ENCODE measurements at places on chromosomes 5 and 9. TPM values are rescaled to one million over a fixed set of nuclear protein-coding genes. Genes with fewer than 3 reads are reported as not detected.
A peak's percentile ranks its signal among the peaks of the same experiment; 100 is the strongest.

NR2F1-AS1 gene
- 16.1 TPM for total RNA-seq

MYOT gene
- total RNA-seq: not detected

ZNF169 gene
- total RNA-seq: 2.2 TPM

FYB1 gene
- total RNA-seq: not detected

TNFSF8 gene
- not detected for total RNA-seq

FOXD4L6 gene
- under 0.01 TPM for total RNA-seq

GLRA1 gene
- not detected for total RNA-seq

CKMT2 gene
- total RNA-seq: 0.20 TPM

GRIA1 gene
- total RNA-seq: not detected

GZMA gene
- not detected for total RNA-seq

CDC25C gene
- 0.79 TPM for total RNA-seq

SH3PXD2B gene
- 13.5 TPM for total RNA-seq

DNA sequence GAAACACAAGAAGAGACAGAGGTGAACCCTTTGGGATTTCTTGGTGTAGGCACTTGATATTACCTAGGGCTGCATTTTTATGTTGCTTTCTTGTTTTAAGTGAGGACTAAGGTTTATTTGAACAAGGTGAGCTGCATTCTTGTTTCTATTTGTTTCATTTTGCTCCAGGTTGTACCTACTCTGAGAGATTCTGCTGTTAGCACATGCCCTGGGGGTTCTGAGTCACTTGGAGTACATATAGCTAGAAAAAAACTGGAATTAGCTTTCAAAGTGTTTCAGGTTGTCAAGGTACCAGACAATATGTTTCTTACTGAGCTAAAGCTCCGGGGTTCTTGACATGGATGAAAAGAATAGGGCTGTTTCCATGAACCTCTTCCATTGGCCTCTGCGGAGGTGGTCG, 299.4 kb downstream of the ICE1 start:
- no peak for DNase-seq

DNA sequence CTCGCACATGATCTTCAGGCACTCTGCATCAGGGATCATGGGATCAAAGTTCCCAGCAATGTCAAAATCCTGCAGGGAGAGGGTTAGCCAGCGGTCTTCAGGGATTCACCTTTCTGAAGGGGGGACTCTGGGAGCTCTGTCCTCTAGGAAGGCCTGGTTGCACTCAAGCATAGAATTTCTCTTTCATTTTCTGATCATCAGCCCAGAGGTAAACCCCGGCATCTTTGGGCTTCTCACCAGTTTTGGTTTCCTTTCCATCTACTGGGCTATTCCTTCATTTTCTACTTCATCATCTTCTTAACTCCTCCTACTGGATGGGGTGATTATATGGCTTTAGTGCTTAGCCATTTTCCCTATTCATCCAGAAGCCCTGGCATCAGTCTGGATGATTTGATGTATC, 4.6 kb upstream of the DND1 start:
- DNase-seq: no peak

DNA sequence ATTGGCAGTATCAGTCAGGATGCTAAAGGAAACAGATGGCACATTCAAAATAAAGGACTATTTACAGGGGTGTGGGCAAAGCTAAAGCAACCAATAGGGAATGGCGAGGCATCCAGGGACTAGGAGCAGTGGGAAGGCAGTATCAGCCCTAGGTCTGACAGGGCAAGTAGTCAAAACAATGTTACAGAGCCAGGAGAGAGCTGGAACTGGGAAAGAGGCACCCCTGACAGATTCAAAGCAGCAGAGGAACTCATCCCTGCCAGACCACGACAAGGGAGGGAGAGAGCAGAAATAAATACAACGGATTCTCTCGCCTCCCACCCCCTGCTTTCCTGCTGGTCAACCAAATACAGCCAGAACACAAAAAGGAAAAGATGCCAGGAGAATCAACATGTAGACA, 371.5 kb downstream of the NR2F1-AS1 start:
- DNase-seq: peak; percentile 69

GRCh38 chr5:164184158-164184557, 678.7 kb downstream of the MAT2B start:
- DNase-seq: no peak

DNA sequence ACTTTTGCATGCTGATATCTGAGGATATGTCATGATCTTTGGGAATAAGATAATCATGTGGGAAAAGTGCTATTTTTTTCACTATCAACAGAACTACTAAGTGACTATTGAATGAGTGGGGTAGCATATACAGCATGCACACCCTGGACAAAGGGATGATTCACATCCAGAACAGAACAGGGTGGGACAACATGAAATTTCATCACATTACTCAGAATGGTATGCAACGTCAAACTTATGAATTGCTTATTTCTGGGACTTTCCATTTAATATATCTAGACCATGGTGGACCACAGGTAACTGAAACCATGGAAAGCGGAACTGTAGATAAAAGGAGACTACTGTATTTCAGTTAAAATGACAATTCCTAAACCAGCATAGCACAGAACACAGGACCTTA, 370.0 kb downstream of the HINT1 start:
- DNase-seq: no peak

GRCh38 chr5:10538789-10539686, 24.8 kb upstream of the ANKRD33B start:
- peak; percentile 38 for DNase-seq

DNA sequence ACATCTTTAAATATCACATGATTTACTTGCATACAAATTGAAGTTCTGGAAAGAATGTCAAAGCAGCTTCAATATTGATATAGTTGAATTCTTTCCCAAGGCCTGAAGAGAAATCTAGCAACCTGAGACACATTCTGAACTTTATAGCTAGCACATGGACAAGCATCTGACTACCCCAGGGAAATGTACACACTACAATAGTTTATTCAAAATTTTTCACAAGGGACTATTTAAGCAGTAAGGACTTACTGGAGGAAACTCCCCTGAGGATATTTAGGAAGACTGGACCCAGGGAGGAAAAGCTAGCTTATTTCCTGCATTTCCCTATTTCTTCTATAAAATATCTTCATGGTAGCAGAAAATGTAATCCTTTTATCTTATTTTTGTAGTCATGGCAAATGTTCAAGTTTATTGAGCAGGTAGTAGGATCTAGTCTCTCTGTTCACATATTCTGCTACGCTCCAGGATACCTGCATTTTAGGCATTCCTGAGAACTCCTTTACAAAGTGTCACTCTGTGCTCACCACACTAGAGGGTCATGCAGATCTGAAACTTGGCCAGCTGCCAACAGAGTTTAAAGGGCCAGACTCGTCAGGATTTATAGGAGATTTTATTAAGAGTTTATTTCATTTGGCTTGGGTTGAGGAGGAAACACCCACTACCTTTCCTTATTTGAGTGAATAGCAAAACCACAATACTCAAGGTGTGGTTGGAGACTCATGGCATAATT, 348.4 kb upstream of the FTMT start:
- DNase-seq: peak; percentile 61

DNA sequence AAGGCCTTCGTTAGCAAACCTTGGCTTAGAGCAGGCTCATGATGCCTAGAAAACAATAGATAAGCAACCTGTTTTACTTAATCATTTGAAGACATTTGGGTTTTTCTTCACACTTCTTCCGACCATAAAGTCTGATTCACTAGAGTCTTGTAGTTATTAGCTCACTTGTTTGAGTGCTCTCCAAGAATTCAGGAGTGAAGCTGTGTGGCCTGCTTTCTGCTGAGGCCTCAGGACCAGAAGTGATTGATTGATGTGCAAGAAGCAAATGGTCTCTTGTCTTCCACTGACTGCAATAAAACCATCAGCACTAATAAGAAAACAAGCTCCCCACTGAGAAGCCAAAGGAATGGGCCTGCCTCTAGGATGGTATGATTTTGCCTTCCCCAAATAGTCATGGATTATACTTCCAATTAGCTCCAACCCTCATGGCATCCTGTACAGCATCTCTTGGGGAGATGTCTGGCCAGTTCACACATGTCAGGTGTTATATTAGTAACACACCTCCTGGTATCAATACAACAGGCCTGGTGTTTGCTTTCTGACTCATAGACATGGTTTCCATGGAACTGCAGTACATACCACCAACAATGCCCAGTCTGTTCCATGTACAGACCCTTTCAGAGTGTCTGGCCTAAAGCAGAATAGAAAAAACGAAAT, 317.6 kb downstream of the CWC27 start:
- peak; percentile 20 for DNase-seq

- DNase-seq: no peak
Measured at GRCh38 chr5:112584781-112585180, 152.9 kb upstream of the APC start.

DNA sequence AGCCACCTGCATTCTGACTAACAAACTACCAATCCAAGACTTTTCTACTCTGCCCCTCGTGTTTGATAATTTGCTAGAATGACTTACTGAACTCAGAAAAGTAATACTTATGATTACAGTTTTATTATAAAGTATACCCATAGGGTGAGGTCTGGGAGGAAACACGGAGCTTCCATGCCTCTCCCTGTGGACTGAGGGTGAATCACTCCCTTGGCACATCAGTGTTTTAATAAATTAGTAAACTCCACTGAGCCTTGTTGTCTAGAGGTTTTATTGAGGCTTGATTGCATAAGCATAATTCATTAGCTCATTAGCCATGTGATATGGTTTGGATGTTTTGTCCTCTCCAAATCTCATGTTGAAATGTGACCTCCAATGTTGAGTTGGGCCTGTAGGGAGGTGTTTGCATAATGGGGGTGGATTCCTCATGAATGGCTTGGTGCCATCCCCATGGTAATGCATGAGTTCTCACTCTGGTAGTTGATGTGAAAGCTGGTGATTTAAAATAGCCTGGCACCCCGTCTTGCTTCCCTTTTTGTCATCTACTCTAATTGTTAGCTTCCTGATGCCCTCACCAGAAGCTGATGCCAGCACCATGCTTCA, 233.6 kb upstream of the TRPC7 start:
- DNase-seq: no peak

GRCh38 chr5:122341087-122341486, 29.1 kb downstream of the SNCAIP start:
- no peak for DNase-seq

DNA sequence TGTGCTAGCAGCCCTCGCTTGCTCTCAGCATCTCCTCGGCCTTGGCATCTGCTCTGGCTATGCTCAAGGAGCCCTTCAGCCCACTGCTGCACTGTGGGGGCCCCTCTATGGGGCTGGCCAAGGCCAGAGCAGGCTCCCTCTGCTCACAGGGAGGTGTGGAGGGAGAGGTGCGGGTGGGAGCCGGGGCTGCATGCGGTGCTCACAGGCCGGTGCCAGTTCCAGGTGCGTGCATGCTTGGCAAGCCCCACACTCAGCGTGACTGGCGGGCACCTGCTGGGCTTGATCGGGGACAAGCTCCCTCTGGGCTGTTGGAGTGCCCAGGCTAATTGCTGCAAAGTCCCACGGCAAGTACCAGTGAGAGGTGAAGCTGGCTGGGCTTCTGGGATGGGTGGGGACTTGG, 170.5 kb downstream of the TRIM36 start:
- no peak for DNase-seq

DNA sequence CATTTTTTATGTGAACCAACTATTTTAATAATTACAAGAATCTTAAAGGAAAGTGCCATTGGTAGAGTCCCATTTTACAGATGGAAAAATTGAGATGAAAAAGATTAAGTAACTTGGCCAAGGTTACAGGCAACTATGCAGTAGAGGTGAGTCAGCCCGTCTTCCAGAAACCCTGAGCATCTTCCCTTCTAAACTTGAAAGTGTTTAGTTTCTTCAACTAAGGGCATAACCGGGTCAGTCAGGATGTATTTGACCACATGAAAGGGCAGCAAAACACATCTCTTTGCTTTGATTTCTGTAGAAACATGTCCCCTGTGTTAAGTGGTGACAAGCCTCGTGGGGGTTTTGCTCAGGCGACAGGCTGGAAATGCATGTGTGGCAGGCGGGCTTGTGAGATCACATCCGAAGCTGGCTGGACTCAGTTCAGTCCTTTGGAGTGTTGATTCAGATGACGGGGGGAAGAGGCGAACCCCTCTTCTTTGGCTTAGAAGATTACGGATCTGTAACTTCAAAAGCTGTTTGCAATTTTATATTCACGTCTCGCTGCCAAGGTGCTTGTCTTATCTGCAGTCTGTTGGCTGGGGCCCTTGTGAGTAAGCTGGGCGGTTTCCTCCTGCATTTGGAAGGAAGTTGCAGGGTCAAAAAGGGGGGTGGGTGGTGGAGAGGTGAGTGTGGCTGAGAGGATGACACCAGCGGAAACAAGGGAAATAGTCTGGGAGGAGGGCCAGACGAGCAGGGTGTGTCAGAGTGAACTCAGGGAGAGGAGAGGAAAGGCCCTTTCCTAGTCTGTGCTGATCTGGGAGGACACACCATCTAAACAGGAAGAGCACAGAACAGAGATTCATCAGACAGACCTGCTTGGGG, 78.9 kb upstream of the RPS23 start:
- DNase-seq: peak; percentile 93

DNA sequence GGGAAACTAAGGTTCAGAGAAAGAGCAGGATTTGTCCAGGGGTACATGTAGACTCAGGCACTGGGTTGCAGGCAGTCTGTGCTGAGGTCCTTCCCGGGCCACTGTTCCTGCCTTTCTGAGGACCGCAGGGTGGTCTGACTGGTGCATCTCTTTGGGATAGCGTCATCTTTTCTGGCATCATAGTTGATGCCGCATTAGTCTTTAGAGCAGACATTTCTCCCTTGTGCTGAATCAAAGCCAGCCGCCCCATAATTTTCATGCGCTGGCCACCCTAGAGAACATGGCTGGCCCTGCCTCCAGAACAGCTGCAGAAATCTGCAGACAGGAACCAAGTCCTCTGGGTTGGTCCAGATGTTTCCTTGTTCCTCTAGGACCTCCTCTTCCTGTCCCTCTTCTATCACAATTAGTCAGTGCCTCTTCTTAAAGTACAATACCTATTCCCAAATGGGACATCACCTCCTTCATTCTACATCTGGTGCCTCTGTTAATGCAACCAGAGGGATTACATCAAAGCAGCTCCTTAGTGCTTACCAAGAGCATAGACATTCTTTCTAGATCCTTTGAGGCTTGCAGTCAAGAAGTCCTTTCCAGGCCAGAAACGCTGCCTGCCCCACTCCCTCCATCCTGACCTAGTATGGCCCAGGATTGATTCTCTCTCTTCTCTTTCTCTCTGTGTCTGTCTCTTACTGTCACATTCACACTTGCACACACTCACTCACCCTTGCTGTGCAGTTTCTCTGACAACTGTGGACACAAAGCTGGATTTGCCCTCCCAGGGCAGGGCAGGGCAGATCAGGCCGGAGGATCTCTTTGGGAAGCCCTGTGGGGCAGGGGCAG, 42.0 kb upstream of the ORM1 start:
- peak; percentile 46 for DNase-seq

GRCh38 chr5:14236757-14237156, 93.6 kb downstream of the TRIO start:
- no peak for DNase-seq

- DNase-seq: no peak
Measured at GRCh38 chr9:31908891-31909480, 475.5 kb upstream of the ACO1 start.

DNA sequence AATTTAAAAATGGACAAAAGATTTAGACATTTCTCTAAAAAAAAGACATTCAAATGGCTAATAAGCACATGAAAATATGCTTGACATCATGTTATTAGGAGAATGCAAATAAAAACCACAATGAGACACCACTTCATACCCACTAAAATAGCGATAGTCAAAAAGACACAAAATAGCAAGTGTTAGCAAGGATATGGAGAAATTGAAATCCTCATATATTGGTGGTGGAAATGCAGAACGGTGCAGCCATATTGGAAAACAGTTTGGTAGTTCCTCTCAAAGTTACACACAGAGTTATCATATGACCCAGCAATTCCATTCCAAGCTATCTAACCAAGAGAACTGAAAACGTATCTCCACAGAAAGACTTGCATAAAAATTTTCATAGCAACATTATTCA, 227.5 kb upstream of the TRIM32 start:
- DNase-seq: no peak

GRCh38 chr9:99779277-99779676, 42.4 kb upstream of the NR4A3 start:
- no peak for DNase-seq
